DMS153 (cell line): ENCODE measurements at places on chromosomes 1 and 21.

DNA sequence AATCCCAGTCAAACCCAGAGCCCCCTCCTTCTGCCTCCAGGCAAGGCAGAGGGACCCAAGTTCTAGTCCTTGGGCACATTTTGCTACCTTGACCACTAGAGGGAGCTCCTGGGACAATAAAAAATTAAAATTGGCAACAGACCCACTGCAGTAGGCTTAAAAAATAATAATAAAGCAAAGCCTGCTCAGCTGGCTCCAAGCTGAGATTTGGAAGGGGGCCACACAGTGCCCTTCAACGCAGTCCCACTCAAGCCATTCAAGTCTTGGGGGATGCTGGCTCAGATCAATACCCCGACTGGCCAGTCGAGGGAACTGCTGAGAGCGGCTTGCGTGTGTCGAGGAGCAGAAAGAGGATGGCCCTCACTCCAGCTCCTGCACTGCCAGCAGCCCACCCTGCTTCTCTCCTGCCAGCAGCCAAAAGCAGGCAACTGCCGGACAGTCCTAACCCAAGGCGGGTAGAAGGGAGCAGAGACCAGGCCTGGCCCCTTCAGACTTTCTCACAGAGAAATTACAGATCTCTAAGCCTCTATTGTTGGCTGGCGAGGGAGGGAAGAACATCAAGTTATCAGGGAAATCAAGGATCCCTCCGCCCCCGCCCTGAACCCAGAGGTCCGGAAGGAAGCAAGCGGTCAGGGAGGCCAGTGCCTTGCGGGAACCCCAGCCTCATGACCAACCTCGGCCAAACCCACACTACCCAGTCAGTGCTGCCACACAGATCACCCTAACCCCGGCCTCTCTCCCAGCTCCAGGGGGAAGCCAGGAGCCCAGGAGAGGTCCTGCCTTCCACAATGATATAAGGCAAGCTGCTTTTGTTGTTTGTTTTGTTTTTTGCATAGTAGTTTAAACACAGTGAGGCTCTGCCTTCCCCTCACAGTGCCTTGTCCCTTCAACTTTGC, 4.9 kb upstream of the ALDH4A1 start:
- DNase-seq: peak; percentile 6

- no peak for DNase-seq
Measured at GRCh38 chr1:36520056-36520455, 37.3 kb upstream of the CSF3R start.

GRCh38 chr1:198678901-198679329, 40.1 kb downstream of the PTPRC start:
- no peak for DNase-seq

GRCh38 chr1:1290238-1290731, 10.0 kb downstream of the SCNN1D start:
- DNase-seq: peak; percentile 58

DNA sequence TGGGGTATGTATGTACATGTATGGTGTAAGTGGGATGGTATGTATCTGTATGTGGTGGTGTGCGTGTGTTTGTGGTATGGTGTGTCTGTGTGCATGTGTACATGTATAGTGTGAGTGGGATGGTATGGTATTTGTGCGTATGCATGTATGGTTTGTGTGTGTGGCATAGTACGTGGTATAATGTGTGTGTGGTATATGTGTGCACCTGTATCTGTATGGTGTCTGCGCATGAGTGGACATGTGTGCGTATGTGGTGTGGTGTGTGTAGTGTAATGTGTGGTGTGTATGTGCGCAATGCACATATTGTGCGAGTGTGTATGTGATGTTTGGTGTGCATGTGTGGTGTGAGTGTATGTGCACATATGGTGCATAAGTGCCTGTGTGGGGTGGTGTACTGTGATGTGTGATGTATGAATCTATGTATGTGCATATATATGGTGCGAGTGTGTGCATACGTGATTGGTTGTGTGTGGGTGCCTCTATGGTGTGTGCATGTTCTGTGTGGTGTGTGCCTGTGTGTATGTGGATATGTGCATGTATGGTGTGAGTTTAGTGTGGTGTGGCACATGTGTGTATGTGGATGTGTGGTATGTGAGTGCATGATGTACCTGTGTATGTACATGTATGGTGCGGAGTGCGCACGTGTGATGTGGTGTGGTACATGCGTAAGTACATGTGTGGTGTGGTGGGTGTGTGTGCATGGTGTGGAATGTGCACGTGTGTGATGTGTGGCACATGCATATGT, 38.8 kb downstream of the WDR4 start:
- DNase-seq: no peak

DNA sequence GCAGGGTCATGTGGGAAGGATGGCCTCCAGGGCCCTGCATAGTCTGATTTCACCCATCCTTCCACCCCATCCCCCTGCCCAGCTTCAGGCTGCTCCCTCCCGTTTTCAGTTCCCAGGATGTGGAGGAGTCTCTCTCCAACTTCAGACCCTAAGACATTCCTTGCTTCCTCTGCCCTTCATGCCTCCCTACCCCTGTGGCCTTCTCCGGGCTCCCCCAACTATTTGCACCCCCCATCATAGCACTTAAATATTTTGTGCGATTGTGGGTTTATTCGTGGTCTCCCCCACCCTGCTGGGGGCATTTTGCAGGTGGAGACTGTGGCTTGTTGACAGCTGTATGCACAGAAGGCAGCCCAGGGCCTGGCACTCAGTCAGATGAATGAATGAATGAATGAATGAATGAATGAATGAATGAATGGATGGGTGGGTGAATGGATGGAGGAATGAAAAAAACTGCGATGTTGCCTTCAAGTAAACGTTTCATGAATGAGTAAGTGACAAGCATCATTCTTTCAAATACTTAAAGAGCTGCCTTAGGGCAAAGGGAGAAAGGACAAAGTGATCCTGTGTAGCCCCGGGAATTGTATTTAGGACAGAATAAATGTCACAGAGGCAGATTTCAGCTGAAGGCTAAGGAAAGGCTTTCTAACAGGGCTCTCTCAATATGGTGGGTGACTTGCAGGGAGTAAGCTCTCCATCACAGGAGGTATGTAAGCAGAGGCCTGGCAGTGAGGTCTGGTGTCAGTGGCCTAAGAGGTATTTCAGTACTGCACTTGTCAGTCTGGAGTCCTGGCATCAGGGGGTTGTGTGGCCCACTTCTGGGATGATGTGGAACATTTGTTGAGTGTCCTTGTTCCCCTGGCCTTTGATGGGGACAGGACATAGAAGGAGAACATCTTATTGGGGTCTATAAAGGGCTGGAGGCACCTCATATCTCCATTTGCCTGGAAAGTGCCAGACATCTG, 156.4 kb downstream of the PTPRU start:
- DNase-seq: no peak

DNA sequence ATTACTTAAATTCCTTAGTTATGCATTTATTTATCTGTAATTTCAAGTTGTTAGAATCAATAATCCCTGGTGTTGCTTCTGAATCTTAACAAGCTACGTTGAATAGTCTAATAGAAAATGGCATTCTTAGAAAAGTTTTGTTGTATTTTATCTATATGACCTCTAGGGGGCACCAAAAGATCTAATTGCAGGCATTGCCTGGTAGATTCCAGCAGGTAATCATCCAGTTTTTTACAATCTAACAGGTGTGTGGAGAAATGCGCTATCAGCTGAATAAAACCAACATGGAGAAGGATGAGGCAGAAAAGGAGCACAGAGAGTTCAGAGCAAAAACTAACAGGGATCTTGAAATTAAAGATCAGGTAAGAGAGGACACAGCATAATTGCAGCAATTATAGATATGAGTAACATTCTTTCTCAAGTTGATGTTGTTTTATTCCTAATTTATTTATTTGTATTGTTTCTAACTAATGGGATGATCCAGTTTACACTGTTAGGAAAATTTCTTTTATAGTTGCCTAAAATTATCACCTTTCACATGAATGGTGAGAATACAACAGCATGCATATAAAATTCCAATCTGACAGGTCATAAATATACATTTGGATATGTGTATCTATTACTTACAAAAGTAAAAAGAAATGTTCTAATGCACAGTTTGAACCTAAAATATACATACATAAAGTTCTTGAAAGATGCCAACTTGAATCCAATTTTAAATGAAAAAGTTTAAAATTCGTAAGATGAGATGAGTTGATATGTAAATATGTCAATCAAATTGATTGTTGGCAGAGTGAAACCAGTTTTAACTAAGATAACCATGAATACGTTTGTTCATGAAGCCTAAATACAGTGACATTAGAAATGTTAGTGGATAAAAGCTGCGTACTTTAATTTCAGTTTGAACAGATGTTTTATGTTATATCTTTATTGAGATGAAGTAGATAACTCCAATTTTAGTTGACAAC, 88.4 kb downstream of the SDCCAG8 start:
- DNase-seq: peak; percentile 69

DNA sequence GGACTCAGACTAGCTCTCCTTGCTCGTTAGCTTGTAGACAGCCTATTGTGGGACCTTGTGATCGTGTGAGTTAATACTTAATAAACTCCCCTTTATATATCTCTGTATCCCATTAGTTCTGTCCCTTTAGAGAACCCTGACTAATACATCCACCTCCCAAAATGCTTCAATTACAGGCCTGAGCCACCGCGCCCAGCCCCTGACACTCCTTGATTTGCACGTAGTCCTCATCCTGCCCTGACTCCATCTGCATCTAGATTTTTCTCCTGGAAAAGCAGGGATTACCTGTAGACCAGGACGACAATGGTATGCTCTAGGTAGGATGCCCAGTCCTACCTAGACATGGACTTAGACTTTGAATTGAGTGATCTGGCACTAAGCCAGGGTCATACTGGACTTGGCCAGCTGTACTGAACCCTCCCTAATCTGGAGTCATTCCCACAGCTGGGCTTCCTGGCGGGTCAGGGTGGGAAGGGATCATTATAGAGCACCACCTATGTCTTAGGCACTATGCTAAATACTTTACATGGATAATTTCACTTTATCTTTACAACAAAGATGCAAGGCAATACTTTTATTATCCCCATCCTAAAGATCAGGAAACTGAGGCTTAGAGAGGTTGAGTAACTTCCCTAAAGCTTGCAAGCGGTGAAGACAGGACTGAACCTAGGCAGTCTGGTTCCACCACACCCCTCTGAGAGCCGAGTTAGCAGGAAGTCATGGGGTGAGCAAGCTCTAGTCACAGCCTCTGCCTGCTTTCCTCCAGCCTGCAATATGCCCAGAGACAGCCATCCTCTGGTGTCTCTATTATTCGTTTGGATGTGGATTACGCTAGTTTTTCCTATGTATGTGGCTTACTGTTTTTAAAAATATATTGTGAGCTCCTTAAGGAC, 89.4 kb downstream of the DTL start:
- no peak for DNase-seq

DNA sequence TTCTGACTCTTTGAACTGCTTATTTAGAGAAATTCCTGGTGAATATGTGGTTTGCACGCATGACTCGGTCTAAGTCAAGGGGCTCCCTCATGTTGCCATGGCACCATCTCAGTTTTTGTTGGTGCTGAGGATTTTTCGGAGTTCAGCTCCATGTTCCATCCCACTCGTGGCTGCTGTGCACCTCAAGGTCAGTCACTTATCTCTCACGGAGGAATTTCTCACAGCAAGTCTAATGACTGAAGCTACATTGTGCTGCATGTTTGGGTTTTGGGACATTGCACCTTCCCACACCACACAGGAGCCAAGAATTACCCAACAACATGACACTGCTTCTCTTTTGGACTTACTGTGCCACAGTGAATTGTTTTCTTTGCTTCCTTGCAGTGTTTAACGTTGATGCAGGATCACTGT, 269.9 kb downstream of the NCAM2 start:
- DNase-seq: no peak

DNA sequence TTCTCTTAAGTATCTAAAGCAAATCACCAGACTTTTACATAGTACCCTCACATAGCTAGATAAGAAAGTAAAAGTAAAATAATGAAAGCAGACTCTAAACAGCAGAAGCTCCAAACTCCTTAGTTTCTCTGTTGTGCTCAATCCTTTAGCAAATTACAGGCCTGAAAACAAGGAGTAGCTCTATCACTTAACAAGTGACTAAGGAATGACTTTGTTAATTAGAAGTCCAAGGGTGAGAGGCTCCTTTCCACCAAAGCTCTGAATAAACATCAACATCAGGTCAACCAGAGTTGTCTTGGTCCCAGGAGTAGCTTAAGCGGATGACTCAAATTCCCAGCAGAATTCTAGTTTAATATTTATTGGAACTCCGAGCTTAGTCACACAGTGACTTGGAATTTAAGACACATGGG, 5.9 kb downstream of the NRIP1 start:
- no peak for DNase-seq

GRCh38 chr1:117985973-117986372, 56.4 kb downstream of the WDR3 start:
- DNase-seq: no peak

DNA sequence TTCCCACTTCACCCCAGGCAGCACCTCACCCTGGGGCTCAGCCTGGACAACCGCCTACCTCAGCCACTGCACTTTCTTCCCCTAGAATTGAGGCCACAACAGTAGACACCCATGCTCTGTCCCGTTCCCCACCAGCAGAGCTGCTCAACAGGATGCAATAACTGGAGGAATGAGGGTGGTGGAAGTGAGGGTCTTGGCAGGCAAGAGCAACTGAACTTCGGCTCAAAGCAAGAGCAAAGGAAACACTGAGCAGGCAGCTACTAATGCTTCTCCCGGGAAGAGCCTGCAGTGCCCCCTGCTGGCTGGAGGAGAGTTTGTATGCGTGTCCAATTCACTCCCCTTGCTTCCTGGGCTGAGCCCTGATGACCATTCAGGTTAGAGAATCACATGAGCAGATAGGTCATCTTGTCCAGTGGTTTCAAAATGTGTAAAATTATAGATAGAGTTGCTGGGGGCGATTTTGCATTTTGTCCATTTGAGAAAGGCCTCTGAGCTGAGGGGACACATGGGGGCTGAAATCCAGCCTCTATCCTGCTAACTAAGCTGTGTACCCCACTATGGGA, 13.9 kb downstream of the NT5C1A start:
- peak; percentile 67 for DNase-seq

DNA sequence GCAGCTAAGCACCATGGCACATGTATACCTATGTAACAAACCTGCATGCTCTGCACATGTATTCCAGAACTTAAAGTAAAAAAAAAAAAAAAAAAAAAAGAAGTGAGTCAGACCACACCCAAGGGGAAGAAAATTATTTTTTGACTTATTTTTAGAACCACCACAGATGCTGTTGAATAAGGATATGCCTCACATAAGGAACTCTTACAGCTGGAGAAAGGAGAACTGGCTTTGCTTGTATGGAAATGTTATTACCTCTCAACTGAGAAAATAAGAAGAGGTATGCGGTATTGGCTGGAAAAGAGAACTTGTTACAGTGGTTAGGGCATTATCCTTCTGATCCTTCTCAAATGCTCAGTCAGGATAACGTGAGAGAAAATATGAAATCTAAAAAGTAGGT, 27.5 kb upstream of the FCER1A start:
- no peak for DNase-seq

GRCh38 chr1:172585348-172585747, 52.4 kb downstream of the SUCO start:
- no peak for DNase-seq

DNA sequence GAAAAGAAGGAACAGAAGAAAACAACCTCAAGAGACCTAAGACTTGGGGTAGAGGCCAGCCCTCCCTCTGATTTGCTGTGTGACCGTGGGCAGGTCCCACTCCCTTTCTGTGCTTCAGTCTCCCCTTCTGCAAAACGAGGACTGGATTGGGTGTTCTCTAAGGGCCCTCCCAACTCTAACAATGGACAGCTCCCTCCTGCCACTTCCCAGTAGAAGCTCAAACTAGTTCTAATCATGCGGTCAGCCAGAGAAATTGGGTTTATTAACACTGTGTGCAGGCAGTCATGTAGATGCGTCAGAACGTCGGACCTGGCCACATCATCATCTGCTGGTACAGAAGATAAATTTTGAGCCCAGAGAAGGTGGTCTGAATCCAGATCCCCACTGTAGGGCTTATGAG, 1.6 kb upstream of the PADI4 start:
- DNase-seq: no peak
